ENCODE measurements at places on chromosomes 1 and 21.

GRCh38 chr21:29832217-29832616, 107.6 kb downstream of the GRIK1 start:
- DNase-seq, result no peak

- DNase-seq, result no peak
Observed at GRCh38 chr1:216554934-216555333, 131.7 kb upstream of the USH2A start.

GRCh38 chr1:61078618-61079295, 3.6 kb upstream of the NFIA start:
- DNase-seq, result no peak

- DNase-seq, result no peak
Observed at GRCh38 chr1:72896256-72896655, 613.9 kb upstream of the NEGR1 start.

- DNase-seq, result peak; percentile 43
Observed at GRCh38 chr1:116826818-116827606, 72.8 kb downstream of the CD2 start.

- no peak for DNase-seq
Observed at GRCh38 chr1:5108740-5109139, 454.3 kb downstream of the AJAP1 start.

DNA sequence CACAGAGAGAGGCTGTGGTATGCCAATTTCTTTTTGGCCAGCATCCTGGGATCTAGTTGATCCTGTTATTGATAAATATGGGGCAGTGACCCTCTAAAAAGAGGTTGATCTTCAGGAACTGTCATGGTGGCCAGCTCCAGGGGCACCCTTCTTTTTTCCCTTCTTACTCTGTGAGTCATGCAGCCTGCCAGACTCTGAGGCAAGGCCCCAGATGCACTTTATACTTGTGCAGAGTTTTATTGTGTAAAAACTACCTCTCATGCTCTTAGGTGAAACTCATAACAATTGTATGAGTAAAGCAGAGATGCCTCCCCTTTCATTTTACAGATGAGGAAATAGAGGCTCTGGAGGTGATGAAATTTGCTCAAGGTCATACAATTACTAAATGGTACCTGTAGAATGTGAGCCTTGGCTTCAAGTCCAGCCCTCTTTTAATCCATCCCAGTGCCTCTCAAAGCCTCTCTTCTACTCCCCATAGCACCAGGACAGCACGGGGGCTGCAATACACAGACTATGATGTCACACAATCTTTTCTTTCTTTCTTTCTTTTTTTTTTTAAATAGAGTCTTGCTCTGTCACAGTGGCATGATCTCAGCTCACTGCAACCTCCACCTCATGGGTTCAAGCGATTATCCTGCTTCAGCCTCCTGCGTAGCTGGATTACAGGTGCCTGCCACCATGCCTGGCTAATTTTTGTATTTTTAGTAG, 387.8 kb downstream of the KCNH1 start:
- no peak for DNase-seq

DNA sequence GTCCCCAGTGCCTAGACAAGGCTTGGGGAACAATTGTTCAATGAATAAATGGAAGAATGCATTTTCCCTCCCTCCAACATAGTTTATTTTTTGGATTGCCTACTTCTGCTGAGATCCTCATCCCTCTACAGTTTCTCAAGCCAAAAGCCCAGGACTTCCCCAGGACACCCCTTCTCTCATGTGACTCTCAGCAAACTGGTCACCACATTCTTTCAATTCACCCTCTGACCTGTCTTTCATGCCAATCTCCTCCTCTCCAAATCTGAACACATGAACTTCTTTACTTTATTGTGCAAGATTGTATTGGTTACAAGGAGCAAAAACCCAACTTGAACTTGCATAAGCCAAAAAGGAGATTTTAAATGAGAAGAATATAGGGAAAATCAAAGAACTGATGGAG, 103.2 kb upstream of the JUN start:
- no peak for DNase-seq

GRCh38 chr1:158177700-158178450, 2.8 kb upstream of the CD1D start:
- no peak for DNase-seq

DNA sequence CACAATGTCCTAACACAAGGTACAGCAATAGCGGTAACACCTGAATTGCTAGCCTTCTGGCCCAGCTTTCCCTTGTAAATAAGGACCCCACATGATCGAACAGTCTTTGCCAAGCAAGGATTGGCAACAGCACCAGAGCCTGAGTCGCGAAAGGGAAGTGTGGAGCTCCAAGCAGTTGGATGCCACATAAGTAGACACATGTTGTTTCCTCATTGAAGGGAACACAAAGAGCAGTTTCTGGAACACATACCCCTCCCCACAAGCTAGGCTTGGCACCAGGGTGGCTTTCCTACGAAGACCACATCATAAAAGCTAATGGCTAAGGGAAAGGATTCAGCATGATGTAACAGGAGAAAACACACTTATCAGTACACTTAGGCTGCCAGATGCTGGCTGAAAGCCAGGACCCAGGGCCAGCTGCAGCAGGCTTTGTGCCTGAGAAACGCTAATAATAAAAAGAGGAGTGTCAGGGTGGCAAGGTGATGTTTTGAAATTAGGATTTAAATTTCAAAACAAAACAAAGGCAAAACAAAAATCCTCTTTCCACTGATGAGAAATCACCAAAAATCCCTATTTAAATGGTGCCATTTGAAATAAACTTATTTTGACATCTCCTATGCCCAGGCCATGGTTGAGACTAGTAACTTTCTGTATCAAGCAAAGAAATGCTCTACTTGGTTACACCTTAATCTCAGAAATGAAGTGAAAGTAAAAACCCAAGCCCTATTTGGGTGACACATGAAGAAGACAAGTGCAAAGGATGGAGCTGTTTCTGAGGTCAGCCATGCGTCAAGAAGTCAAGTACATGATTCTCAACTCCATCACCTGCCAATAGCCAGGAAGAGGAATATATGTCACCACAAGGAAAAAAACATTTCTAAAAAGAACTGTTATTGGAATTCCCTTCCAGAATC, 11.9 kb upstream of the CPLANE2 start:
- DNase-seq, result no peak

- no peak for DNase-seq
Observed at GRCh38 chr1:168772428-168773060, 43.5 kb upstream of the DPT start.

DNA sequence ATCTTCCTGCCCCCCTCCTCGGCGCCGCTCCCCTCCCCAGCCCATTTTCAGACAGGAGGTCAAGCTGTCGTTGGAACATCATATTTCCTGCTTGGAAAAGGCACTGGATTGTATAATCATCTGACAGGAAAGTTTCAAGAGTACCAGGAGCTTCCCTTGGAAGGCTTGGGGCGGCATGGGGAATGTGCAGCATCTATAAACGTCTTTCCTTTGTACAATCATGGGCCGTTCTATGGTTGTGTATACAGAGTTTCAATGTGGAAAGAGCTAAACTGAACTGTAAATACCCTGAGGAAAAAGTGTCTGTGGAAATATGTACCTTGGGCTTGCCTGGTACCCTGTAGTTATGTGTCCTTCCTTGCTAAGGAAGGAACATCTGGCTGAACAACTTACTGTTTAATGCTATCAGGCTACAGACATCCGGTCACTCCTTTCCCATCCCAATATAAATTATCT, 368.1 kb upstream of the ADGRL2 start:
- no peak for DNase-seq

GRCh38 chr1:184820956-184821355, 66.3 kb upstream of the EDEM3 start:
- DNase-seq, result no peak

DNA sequence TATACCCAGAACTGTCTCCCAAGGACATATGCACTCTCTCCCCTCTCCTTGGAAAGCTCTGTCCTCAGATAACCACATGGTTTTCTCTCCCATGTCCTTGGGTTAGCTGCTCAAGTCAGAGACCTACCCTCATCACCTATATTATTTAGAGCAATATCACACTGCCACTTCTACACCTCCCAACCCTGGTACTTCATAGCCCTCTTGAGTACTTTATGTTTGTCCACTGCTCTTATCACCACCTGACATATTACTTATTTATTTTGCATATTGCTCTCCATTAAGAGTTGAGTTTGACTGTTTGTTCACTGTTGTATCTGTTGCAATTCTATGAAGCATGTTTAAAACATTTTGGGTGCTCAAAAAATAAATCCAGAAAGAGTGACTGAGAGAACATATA, 126.3 kb upstream of the ATP1B1 start:
- DNase-seq, result no peak

- DNase-seq, result no peak
Observed at GRCh38 chr1:104874044-104874443, 1124.3 kb downstream of the AMY1C start.

- no peak for DNase-seq
Observed at GRCh38 chr1:201325678-201326060, 42.4 kb downstream of the PKP1 start.

- DNase-seq, result no peak
Observed at GRCh38 chr1:32338637-32339145, 2.7 kb upstream of the MARCKSL1 start.

- no peak for DNase-seq
Observed at GRCh38 chr1:25687221-25688017, 70.8 kb downstream of the MAN1C1 start.

DNA sequence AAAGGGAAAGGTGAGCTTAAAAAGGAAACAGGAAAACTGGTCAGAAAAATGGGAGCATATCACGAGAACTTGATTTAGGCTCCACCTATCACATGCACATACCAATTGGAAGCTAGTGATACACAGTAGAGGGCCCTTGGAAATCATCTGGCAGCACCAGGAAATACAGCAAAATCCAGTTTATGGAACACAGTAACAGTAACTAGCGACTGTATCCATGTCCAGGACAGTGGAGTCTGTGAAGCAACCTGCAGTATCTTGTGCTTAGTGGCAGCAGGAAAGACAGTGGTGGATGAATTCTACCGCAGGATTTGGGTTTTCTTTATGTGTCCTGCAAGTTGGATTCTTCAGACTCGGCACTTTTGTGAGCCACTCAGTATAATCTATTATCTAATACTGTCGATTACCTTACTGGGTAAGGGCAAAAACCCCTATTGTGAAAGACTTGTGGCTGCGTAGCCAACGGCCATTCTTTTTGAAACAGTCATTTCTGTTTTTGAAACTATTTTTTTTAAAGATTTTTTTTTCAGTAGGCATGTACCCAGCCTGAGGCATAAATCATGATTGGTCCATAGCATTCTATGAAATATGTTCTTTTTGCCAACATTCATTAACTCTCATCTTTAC, 1.6 kb upstream of the KDM4A start:
- DNase-seq, result no peak

DNA sequence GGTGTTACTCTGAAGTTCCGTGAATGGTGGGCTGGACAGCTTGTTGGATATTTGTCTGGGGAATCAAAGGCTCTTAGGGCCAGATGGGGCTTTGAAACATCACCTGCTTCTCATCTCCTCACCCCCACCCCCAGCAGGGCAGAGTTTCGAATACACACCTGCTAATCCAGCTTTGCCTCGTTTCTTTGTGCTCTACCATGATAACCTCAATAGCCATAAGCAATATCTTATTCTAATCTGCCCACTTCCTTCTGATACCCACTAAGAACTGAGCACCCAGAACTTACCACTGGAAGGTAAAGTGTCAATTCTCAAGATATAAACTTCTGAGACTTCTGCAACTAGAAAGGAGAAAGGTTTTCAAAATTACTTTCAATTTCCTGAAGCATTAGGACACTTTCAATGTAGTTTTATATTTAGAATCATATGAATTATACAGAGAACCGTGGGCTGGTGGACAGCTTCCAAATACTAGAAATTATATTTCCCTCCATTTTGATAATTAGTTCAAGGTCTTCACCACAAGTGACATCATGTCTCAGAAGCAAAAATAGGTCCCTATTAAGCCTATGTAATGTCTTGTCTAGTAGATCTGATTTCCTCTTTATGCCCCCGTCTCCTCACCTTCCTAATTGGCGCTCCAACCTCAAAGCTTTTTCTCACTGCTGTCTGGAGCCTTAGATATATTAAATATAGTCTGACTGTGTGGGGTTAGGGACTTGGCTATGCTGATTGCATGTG, 64.4 kb upstream of the NEK2 start:
- peak; percentile 34 for DNase-seq

GRCh38 chr1:117852853-117853553, 76.4 kb downstream of the GDAP2 start:
- DNase-seq, result no peak

GRCh38 chr1:175839779-175840669, 96.6 kb upstream of the TNR start:
- no peak for DNase-seq

GRCh38 chr1:228309326-228310067, 97.1 kb downstream of the TRIM11 start:
- DNase-seq, result no peak

DNA sequence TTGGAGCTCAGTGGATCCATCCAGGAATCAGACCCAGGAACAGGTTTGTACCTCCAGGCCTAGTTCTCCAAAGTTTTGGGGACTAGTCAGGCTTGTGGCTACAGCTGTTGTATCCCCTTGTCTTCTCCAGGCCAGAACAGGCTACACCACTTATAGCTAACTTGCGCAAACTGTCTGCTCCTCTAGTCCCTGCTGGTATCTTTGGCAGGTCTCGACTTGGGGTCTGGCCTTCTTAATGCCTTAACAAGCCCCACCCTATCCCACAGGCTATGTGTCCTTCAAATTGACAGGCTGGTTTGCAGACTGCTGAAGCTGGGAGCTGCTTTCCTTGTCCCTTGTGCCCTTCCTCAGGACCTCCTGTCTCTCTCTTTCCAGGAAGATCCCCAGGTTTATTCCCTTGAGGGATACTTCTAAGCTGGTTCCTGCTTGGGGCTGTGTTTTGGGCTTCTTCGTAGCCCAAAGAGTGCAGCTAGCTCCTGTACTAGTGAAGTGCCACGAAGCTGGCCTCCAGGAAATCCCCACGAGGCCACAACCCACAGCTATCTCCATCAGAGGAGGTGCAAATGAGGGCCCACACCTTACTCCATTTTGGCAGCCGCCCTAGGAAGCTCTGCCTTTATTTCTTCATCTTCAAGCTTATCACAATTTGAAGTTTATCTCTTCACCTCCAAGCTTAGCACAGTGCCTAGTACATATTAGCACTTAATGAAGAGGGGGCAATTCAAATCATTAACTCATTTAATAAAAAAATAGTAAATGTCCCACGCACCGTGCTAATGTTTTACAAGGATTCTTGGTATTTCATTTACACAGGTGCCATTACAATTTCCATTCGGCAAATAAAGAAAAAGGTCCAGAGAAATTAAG, 683 bp upstream of the DMAP1 start:
- DNase-seq, result peak; percentile 61

- DNase-seq, result no peak
Observed at GRCh38 chr1:240404286-240404685, 207.7 kb downstream of the GREM2 start.
